ENCODE measurements at places on chromosomes 16 and 17. TPM values are rescaled to one million over a fixed set of nuclear protein-coding genes. Genes with fewer than 3 reads are reported as not detected.

DNA sequence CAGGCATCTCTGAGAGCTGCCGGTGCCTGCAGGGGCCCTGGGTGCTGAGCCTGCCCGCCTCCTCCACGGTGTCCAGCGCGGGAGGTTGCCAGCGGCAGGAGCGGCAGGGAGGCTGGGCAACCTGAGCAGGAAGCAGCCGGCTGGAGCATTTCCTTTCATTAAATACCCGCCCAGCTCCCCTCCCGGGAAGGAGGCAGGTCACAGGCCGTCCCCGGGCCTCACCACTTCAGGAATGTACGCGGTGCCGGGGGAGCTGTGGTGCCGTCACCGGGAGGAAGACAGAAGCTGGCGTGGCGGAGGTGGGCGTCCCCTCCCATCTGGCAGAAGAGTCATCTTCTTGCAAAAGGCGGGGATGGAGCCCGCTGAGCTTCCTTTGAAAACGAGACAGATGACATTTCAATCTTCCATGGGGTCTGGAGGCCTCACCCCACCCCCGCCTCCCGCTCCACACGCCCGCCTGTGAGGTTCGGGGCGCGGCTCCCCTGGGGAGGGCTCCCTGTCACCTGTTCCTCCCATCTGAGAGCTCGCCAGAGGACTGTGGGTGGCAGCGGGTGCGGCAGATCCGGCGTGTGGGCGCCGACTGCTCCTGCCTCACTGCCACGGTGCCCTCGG, 16.0 kb downstream of the SOX8 start:
- H3K4me3 ChIP-seq, result no peak overlapping the region
- no peak overlapping the region for H3K27ac ChIP-seq
- H3K4me1 ChIP-seq, result no peaks in the 10 kb centered on the region
- DNase-seq, result peak; percentile 42

The AP1G1 gene
- total RNA-seq, result 80.6 TPM

DNA sequence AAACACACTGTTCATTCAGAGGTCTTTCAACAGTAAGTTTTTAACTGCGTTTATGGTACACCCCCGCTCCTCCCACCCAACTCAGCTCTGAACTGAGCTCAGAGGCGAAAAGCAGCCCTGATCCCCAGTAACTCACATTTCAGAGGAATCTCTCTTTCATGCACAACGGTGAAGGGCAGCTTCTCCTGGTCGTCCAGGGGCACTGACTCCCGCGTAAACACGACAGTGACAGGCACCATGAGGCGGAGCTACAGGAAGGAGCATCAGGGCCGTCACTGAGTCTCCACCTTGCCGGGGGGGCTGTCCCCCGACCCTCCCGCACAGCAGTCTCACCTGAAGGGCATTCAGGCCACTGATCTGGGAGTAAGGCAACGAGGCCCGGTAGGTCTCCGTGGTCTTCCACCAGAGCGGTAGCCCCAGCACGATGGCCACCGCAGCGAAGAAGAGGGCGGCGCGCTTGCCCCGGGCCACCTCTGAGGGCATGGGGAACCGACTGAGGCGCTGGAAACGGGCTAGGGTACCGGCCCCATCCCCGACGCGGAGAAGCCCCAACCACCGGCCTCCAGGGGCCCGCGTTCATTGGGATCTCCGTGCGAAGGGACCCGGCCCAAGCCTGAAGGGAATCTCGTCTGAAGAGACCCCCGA, 486 bp downstream of the PIGS start:
- no peaks in the 10 kb centered on the region for H3K27me3 ChIP-seq
- H3K36me3 ChIP-seq, result no peaks in the 10 kb centered on the region
- DNase-seq, result peak; percentile 52
- H3K27ac ChIP-seq, result no peak overlapping the region
- H3K4me3 ChIP-seq, result peak overlapping the region; percentile 80

The POLG2 gene
- 3.7 TPM for total RNA-seq

- H3K4me1 ChIP-seq, result no peaks in the 10 kb centered on the region
- no peaks in the 10 kb centered on the region for H3K36me3 ChIP-seq
- no peak for DNase-seq
- H3K27me3 ChIP-seq, result no peaks in the 10 kb centered on the region
- no peak overlapping the region for H3K27ac ChIP-seq
- no peak overlapping the region for H3K4me3 ChIP-seq
These were observed 1.3 kb upstream of the CYBA start for GRCh38 chr16:88651989-88652761.

The HEATR9 gene
- total RNA-seq, result not detected

GRCh38 chr17:31623990-31624389, 232.5 kb downstream of the RAB11FIP4 start:
- H3K36me3 ChIP-seq, result peaks cover 3% of the 10 kb centered on the region
- no peak for DNase-seq
- no peak overlapping the region for H3K4me3 ChIP-seq

DNA sequence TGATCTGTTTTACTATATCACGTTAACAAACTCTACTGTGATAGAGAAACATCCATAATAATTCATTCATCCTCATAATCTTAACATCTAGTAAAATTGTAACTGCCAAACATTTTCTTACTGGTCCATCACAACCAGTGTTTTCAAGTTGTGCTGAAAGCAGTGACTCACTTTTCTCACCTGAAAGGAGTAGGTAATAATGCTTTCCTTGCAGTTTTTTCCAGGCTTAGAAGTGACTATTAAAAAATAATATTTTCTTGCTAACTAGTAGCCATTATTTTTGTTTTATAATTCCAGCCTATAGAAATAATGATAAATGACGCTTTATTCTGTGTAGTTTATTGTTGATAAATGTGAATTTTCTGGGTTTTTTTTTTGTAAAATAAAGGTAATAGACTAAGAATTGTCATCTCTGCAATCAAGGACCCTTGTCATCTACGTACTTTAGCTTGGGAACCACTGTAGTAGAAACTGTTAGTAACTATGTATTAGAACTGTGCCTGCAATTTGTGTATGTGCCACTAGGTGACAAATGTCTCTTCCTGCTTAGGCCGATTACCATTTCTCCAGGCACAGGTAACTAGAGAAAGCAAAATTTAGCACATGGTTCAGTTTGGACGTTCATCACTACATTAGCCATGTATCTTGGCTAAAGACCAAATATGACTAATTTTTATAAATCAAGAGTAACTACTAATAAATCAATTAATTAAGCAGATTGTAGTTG, 409.4 kb upstream of the ERCC4 start:
- H3K36me3 ChIP-seq, result no peaks in the 10 kb centered on the region
- no peaks in the 10 kb centered on the region for H3K4me1 ChIP-seq
- no peaks in the 10 kb centered on the region for H3K27me3 ChIP-seq
- DNase-seq, result no peak
